ENCODE measurements at places on chromosomes 11 and 22.

- DNase-seq = peak; percentile 21
Observed at GRCh38 chr11:121625777-121626506, 173.2 kb upstream of the SORL1-AS1 start.

GRCh38 chr11:65274735-65275682, 13.2 kb downstream of the POLA2 start:
- DNase-seq = peak; percentile 77

DNA sequence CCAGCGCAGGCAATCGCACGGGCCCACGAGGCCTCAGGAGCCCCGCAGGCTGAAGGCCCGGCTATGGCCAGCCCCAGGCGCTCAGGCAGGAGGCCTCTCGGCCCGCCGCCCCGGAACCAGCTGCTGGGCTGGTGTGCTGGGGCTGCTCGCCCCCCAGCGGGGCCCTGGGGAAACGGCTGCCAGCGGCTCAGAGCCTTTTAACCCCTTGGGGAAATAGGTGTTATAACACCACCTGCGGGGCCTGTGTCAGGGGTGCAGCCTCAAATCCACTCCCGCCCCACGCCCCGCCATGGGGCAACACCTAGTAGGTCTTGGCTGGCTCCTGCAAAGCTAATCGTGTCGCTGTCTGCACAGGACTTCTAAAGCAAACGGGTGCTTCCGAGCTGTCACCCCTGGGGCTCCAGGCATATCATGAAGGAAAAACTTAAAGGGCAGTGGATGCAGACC, 237.4 kb downstream of the TTC28 start:
- DNase-seq = peak; percentile 91

- DNase-seq = no peak
Observed at GRCh38 chr22:27185760-27186302, 528.4 kb downstream of the MIAT start.

GRCh38 chr22:39174498-39175352, 22.2 kb upstream of the CBX7 start:
- DNase-seq = peak; percentile 93

GRCh38 chr11:57421805-57422204, 5.1 kb downstream of the SLC43A3 start:
- no peak for DNase-seq

Measured in lower leg skin (tissue), 4 donors.